ENCODE measurements at places on chromosomes 5 and 9.

GRCh38 chr5:151357792-151358191 lies 10.4 kb upstream of the SLC36A2 start:
- ATAC-seq: no peak

DNA sequence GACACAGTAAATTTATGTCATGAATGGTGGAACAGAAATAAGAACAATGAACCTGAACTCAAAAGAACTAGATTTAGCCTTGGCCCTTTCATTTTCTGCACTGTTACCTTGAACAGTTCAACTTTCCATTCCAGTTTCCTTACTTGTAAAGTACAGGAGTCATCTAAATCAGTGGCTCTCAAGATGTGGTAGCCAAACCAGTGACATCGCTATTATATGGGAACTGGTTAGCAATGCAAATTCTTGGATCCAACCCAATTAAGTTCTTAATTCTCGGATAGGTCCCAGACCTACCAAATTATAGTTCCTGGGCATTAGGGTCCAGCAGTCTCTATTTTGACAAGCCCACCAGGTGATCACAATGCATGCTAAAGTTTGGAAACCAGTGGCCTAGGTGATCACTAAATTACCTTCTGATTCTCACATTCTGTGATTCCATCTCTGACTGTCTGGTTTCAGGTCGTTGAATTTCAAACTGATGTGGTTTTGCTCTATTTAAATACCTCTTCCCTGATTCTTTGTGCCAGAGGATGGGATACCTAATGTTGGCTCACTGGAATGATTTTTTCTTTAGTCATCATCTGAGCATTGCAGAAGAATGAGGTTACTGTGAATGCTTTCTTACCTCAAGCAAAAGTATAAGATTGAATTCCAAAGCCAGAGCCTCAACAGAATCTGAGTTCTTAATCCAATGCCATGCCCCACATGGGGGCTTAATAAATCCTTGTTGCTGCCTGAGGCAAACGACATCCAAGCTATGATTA lies 253.8 kb downstream of the ENC1 start:
- no peak for ATAC-seq

GRCh38 chr5:134993161-134993560 lies 25.5 kb downstream of the CATSPER3 start:
- no peak for ATAC-seq

- ATAC-seq: no peak
Measured at GRCh38 chr9:125631391-125632085, 75.5 kb downstream of the MAPKAP1 start.

- ATAC-seq: no peak
Measured at GRCh38 chr9:80086822-80087345, 515.1 kb downstream of the TLE4 start.

DNA sequence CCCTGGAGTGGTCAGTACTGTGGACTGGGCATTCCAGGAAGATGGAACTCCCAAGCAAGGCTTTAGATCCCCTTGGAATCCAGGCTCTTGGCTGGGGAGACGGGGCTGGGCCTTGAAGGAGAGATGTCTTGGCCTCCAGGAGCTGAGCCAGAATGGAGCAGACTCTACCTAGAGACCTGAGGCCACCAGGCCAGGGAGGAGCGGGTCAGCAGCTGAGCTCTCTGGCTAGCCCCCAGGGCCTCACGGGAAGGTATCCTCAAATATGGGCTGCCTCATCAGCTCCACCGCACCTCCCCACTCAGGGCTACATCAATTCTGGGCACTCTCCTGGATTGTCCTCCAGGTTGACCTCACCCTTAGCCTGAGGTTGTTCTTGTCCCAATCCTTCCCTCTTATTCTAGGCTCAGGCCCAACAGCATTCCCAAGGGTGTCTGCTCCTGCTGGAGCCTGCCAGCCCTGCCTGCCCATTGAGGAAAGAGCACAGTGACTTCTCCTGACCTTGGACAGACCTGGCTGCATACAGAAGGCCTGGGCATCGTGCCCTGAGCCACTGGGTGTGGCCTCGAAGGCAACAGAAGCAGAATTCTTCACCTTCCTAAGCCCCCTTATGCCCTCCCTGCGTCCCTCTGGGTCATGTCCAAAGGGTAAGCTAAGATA lies 3.0 kb upstream of the PDLIM4 start:
- no peak for ATAC-seq

- ATAC-seq: no peak
Measured at GRCh38 chr5:172451771-172452197, 2.5 kb downstream of the SH3PXD2B start.

GRCh38 chr5:45060724-45061123 lies 252.0 kb downstream of the MRPS30 start:
- ATAC-seq: no peak

GRCh38 chr5:139925650-139926640 lies 117.2 kb downstream of the NRG2 start:
- no peak for ATAC-seq

DNA sequence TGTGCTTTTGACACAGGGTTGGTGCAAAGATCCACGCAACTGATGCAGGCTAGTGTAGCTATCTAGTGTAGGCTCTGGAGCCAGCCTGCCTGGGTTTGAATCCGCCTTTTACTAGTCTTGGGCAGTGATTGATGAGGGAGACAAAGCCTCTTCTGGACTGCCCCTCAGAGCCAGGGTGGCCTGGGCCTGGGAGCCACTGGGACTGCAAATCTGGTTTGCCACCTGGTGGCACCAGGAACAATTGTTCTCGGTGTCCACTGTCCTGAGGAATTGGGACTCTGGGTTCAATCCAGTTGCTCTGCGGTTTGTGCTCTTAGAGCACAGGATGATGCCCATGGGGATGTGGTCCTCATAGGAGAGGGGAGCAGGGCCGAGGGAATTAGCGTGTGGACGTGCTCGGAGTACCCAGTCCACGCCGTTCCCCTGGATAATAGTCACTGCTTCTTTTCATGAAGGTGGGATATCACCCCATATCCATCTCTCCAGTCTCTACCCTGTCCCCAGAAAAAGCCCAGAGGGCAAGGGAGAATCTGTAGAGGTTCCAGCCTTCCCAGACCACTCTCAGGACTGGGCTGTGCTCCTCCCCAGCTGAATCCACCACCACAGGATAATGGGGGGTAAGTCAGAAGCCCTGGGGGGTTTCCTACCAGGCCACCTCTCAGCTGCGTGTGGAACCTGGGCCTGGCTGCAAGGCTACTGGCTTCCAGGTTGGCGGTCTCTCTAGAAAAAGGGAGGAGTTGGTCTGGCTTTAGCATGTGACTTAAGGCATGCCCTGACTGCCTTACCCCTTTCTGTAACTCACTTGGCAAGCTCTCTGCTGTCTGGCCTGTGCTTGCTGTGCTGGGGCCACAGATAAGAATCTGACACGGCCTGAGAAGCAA lies 1.9 kb downstream of the B4GALT7 start:
- no peak for ATAC-seq

DNA sequence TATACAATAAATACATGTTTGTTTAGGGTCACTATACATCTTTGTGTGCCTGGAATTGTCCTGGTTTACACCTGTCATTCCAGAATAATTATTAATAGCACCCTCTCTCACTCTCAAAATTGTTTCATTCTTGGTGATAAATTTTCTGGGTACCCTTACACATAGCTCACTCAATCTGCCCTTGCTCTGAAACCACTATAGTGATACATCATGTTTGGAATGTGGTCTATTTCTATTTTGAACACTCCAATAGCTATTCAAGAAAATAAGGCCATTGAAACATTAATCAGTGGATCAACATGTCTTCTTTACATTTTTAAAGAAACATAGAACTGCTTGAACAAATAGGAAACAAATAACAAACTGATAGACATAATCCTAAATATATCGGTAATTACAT lies 158.7 kb downstream of the ARRDC3 start:
- no peak for ATAC-seq

DNA sequence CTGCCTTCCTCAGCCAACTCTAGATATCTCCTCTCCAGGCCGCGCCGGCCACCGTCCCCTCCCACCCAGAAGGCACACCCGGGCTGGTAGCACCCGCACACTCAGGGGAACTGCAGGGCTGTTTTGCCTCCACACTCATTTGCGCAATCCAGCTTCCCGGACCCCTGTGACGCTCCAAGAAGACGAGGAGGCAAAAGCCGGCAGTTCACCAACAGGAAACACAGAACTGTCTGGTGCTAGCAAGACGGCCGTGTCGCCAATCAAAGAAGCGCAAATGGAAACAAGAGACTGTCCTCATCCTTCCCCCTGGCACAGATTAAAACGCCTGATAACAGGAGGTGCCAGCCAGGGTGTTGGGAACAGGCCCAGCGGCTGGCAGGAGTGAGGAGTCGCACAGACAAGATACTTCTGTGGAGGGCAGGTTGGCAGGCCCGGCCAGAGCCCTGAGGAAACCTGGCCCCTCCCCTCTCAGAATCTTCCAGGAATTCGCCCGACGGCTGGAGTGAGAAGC lies 7.8 kb downstream of the AGPAT2 start:
- no peak for ATAC-seq

- ATAC-seq: no peak
Measured at GRCh38 chr9:133986061-133986460, 6.1 kb downstream of the VAV2 start.

GRCh38 chr5:32394981-32395380 lies 49.6 kb downstream of the ZFR start:
- no peak for ATAC-seq

DNA sequence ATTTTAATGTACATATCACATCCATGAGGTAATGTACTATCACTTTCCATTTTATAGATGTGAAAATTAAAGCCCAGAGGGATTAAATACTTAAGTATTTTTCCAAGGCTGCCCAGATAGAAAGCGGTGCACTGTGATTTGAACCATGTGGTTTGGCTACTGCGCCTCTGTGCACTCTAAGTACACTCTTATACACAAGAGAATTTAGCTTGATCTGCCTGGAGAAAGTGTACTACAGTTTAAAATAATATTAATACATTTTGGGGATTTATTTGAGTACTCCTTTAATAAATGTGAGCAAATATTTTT lies 360.4 kb upstream of the ACTBL2 start:
- ATAC-seq: no peak

- ATAC-seq: no peak
Measured at GRCh38 chr5:110852053-110852452, 113.2 kb downstream of the SLC25A46 start.

- ATAC-seq: no peak
Measured at GRCh38 chr9:27470291-27470856, 53.7 kb upstream of the IFNK start.

DNA sequence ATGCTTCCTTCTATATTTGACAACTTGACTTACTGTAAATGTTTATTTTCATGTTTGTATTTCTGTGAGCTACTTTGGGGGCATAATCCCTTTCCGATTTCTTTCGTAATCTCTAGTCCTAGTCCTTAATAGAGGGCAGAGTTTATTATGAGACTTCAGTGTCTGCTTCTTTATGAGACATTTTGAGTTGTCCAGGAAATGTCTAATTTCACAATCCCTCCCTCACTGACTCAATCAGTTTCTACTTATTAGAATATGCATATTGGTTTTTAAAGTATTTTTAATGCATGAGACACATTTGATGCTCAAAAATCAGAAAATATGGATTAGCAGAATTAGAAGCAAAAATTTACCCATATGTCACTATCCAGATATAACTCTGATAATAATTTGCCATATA lies 160.9 kb downstream of the FOCAD start:
- no peak for ATAC-seq

DNA sequence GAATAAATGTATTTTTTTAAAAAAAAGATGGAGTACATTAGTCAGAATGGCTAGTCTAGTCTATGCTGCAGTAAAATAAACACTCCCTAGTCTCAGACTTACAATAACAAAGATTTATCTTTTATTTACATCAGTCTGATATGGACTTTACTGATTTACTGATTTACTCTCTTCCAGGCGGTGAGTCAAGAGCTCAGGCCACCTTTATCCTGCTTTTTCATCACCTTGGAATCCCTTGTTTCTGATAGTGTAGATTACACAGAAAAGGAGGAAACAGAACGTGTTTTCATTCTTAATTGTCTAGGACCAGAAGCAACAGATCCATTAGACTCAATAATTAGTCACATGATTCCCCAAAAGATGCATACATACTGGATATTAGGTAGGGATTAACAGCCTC lies 290.1 kb upstream of the TRPC7 start:
- no peak for ATAC-seq

GRCh38 chr9:127724012-127724411 lies 8.1 kb downstream of the TTC16 start:
- no peak for ATAC-seq

GRCh38 chr9:126114850-126115460 lies 211.7 kb upstream of the MVB12B start:
- no peak for ATAC-seq

DNA sequence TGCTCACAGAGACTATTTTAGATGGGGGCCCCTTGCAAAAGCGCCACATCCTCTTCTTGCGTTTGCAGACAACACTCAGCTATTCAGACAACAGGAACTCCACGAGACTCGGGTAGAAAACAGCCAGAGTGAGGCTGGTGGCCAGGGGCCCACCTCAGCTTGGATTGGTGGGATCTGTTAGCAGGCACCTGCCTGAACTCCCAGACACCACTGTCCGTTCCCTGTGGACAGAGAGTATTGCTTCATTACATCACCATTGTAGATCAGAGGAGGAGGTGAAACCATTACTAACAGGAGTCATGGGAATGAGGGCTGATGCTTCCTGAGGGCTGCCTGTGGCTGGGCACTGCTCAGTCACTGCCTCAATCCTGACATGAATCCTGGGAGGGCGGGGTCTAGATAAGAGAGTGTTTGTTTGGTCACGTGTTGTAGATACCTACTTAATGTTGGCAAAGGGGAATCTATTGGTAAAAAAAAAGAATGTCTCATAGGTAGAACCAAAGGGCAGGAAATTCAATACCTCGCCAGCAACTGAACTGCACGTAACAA lies 4.4 kb upstream of the RAPGEF1 start:
- no peak for ATAC-seq

GRCh38 chr5:16628376-16628775 lies 11.6 kb upstream of the RETREG1 start:
- no peak for ATAC-seq

DNA sequence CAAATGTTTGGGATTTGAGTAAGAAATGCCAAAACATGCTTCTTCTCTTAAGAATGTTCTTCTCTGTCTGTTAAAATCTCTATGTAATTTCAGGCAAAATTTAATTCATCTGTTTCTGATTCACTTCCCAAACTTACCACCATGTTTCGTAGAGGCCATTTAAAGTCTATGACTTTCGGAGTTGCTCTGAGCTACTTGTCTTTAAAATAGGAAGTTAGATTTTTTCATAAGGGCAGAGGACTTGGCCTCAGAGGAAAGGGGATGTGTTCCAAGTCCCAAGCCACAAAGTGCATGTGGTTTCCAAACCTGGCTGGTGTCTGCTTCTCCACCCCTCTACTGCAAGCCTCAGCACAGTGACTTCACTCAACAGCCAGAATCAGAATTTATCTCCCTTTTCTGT lies 111.3 kb upstream of the ADRA1B start:
- no peak for ATAC-seq

DNA sequence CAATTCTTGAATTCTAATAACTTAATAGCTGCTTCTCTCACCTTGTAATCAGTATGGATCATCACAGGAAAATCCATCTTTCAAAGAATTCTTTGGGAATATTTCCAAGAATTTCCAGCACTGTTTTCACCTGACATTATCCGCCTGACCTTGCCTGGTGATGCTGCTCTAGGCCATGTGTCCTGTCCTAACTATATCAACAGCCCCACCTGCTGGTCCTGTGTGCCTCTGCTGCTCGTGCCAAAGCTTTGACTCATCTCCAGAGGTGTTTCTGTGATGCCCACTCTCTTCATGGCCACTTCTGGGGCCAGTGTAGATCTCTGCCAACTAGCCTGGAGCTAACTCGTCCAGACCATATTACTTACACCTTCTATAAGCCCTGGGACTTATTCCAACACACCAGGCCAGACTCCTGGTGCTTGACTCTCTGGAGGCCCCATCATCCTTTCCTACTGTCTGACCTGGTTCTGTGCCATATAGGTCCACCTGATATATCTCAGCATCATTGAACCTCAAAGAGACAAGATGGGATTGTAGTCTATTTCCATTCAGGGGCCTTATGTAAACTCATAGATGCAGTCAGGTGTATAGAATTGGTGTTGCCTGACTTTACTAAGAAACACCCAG lies 67.5 kb upstream of the CKMT2 start:
- ATAC-seq: peak; percentile 60

All from activated CD4-positive, CD25-positive, alpha-beta regulatory T cell treated with anti-CD3 and anti-CD28 coated beads, Interleukin-2, amount 50 U/mL, for 24 hours (primary cell).